Right cardiac atrium (tissue), 5 donors: ENCODE measurements at places on chromosomes 12 and 14. TPM values are rescaled to one million over a fixed set of nuclear protein-coding genes. Genes with fewer than 3 reads are reported as not detected.

The GLI1 gene
- total RNA-seq: 2.2 TPM

- no peak for DNase-seq
These were observed 20.5 kb downstream of the SLC38A2 start for GRCh38 chr12:46351886-46352650.

GRCh38 chr12:51187370-51187987 lies 14.5 kb upstream of the TFCP2 start:
- DNase-seq: no peak

The OR2AP1 gene
- not detected for total RNA-seq

DNA sequence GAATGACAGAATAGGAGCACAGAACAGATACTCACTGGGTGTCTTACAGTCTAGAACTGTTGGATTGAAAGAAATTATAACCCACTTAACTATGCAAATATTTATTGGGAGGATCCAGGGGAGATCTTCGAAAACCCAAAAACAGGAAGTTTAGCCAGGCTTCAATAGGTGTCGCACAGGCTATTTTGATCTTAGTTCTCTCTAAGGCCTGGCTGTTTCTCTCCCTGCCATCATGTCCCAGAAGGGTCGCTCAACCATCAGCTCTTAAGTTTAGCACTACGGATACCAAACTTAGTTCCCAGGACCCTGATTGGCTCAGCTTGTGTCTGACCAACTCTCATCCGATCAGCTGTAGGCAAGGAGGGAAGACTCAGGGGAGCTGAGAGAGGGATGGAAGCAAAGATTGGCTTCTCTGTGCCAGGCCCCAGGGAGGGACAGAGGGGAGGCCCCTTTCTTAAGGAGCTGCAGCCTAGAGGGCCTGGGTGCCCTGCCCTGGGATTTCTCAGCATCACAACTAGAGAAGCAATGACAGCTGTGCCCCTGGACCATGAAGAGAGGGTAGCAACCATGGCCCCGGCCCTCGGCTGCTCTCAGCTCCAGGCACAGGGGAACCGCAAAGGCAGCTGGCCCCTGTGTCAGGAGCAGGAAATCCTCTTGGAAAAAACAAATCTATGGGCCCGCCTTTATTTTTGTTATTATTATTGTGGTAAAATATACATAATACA lies 13.5 kb downstream of the PHETA1 start:
- DNase-seq: no peak

- DNase-seq: no peak
These were observed 68.7 kb downstream of the STON2 start for GRCh38 chr14:81331229-81332021.

The LYZ gene
- 23.7 TPM for total RNA-seq

DNA sequence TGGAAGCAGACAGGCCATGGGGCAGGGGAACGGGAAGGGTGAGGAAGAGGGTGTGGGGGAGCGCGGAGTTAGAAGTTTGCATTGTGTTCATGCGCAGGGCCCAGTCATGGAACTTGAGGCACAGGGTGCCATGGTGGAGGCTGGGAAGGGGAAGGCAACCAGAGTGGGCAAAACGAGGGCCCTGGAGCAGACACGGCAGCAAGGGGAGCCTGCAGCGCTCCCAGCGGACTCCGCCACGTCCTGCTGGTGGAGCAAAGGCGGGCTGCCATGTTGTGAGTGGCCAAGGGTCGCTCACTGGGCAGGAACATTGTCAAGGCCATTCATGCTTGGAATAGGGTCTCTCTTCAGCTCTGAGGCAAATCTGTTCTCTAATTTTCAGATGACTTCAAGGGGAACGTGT lies 20.5 kb downstream of the DEGS2 start:
- DNase-seq: no peak

DNA sequence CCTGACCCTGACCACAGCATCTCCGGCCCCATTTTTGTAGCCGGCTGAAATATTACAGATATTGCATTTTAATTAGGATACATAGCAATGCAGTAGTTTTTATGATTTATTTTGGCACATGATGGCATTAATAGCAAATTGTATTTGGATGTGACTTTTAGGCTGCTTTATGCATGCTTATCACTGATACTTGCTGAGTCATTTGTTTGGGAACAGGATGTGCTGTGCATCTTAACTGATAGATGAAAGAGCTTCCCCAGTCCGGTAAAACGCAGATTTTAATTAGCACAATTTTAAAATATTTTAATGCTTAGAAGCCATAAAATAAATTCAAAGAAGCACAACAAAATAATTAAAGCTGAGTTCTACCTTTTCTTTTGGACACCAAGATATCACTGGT lies 90.7 kb downstream of the OTOGL start:
- no peak for DNase-seq

DNA sequence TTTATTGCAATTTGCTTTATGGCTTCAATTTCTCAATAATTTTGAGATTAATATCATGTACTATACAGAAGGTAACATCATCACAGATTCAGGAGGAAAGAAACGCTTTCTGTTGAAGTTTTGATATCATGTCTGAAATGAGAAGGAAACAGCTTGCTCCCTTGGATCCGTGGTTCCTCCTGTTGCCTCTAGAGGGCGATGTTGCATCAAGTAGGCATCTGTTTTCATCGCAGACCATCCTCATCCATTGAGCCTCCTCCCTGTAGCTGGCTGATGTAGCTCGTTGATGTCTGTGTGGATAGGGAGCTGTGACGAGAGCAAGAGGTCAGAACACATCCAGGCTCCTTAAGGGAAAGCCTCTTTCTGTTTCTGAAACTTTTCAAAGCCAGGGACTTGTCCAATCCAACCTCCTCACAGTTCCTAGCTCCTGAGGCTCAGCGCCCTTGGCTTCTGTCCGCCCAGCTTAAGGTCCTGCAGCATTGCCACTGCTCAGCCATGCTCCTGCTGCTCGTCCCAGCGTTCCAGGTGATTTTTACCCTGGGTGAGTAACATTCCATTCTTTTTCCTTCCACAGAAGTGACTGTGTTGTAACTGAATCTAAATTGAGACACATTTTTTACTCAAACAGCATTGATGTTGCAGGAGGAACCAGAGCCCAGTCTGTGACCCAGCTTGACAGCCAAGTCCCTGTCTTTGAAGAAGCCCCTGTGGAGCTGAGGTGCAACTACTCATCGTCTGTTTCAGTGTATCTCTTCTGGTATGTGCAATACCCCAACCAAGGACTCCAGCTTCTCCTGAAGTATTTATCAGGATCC lies 304.8 kb upstream of the OR4E1 start:
- DNase-seq: no peak

The TMTC1 gene
- 54.6 TPM for total RNA-seq

The CCDC196 gene
- not detected for total RNA-seq

The RASSF9 gene
- 3.4 TPM for total RNA-seq

DNA sequence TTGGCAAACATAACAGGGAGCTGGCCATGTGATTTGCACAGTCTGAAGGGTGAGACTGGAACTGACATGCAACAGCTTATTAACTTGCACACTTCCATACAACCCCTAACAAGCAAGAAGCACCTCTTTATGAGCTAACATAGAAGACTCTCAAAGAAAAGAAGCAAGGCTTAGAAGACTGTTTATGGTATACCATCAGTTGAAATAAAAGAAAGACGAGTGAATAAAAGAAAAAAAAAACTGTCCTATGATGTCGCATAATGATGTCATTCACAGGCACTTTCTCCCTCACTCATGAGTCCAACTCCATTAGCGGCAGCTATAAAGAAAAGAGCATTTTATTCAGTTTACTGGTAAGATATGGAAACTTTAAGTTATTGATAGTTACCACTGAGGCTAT lies 3.3 kb upstream of the MDM1 start:
- DNase-seq: no peak

DNA sequence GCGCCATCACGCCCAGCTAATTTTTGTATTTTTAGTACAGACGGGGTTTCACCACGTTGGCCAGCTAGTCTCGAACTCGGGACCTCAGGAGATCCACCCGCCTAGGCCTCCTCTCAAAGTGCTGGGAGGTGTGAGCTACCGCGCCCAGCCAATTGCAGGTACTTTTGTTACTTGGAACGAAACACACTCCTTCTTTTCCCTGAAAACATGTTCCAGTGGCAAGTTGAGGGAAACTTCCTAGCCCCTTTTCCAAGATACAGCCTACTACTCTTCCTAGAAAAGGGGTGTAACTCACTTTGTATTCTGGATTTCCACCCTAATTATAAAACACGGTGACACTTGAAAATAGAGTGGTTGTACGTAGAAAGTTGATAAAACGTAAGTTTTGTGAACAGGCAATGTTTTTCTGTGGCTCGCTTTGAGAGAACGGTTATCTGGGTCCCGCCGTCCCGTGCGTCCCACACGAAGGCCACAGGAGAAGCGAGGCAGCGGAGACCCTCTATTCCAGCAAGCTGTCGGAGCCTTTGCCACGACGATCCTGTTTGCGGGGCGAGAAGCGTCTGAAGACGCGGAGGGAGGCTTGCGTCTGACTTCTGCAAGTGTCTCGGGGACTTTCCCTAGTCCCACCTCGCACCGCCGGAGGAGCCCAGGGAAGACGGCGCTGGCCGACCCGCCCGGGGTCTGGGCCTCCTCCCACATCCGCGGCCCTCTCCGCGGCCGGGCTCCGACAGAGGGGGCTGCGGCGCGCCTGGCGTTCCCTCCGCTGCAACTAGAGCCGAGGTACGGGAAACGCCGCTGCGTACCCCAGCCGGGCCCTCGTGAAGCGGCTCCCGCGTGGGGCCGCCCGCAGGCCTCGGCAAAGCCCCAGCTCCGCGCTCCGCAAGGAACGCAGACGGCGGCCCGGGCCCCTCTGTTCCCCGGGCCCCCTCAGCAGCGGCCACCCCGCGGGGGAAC lies 745 bp downstream of the CDCA4 start:
- DNase-seq: peak; percentile 31

The FERMT2 gene
- 102 TPM for total RNA-seq

The PRR4 gene
- 1.2 TPM for total RNA-seq

GRCh38 chr12:96409731-96410130 lies 9.5 kb upstream of the CDK17 start:
- no peak for DNase-seq

DNA sequence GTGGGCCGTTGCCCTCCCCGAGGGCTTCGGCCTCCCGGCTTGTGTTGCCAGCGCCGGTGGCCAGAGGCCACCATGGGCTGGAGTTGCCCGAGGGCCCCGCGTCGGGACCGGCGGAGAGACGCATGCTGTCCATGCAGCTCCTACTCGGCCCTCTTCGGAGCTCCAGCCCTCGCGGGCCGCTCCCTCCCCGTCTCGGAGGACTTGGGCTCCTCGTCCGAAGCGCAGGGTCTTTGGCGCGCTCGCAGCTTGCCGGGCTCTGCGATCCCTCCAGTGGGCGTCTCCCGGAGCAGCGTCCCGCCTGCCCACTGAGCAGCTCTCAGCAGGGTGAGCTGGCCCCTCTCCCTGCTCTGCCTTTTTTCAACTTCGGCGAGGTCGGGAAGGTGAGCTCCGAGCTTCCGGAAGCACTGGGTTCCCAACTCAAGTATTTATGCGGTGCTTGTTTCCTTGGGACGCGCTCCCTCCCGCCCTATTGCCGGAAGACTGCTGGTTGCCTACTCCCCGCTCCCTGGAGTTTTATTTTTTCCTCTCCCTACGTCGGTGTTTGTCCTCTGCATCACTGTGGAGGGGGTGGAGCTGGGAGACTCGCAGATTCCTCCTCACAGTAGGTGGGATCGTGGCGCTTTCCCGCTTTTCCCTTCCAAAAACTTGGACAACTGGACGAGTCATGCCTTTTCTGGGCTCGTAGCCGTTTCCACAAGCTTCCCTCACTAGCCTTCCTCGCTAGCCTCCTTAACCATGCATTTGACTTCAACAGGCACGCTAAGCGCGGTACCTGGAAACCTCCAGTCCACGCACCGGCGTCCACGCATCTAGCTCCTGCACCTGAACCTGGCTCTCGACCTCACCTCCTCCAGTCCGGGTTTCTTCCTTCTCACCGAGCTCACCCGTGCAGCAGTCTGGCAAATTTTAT lies at the start of gene AVPR1A:
Gene AVPR1A, minus strand, starts transcription at position 489 of the 910 bp plus-strand sequence. Its CDS starts 365 bp downstream, at position 124.
- DNase-seq: peak; percentile 57

The GRIP1 gene
- total RNA-seq: 11.2 TPM
